ENCODE measurements at places on chromosomes 12 and 14.

GRCh38 chr14:59481871-59482540, 2.2 kb downstream of the L3HYPDH start:
- DNase-seq: no peak

DNA sequence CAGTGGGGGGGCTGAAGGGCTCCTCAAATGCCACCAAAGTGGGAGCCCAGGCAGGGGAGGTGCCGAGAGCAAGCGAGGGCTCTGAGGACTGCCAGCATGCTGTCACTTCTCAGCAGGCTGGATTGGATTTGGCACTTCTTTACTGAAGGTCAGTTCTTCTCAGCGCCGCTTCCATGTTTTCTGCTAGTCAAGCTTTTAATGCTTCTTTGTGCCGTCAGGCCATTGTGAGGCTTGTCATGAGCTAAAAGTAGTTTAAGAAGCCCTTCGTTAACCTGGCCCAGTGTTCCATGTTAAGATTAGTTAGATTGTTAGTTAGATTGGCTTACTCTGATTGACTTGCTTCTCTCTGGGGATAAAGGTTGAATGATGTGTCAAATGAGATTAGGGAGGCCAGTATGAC, 13.4 kb downstream of the GABARAPL1 start:
- no peak for DNase-seq

DNA sequence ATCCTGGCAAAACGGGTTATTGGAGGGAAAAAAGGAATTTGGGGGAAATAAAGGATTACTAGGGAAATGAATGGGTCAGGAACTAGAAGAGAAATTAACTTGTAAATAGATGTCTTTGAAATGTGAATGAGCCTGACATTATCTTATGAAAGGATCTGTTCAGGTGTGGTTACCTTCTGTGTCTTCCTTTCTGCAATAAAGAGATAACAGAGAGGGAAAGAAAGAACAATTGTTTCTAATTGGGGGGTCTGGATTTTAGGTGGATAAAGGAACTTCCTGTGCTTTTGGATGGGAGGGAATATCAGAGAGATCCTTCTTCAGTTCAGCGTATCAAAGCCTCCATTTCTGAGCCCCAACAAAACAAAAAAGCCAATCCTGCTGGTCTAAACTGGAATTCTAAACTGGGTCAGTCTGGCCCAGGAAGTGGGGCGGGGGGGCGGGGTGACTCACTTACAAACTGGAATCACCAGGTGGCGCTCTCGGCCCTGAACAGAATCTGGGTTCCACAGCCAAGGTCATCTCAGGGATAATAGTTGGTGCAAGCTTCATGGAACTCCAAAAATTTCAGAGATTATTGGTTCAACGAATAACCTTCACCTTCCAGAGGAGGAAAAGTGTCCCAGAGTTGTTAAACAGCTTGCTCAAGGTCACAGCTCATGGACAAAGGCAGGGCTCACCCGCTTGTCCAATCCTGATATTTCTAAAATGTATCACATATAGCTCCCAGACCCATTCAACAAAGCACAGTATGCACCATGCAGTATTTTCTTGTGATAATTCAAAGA, 15.2 kb upstream of the PEBP1 start:
- DNase-seq: peak; percentile 60

GRCh38 chr14:52850451-52850909, 59.1 kb upstream of the GNPNAT1 start:
- no peak for DNase-seq

DNA sequence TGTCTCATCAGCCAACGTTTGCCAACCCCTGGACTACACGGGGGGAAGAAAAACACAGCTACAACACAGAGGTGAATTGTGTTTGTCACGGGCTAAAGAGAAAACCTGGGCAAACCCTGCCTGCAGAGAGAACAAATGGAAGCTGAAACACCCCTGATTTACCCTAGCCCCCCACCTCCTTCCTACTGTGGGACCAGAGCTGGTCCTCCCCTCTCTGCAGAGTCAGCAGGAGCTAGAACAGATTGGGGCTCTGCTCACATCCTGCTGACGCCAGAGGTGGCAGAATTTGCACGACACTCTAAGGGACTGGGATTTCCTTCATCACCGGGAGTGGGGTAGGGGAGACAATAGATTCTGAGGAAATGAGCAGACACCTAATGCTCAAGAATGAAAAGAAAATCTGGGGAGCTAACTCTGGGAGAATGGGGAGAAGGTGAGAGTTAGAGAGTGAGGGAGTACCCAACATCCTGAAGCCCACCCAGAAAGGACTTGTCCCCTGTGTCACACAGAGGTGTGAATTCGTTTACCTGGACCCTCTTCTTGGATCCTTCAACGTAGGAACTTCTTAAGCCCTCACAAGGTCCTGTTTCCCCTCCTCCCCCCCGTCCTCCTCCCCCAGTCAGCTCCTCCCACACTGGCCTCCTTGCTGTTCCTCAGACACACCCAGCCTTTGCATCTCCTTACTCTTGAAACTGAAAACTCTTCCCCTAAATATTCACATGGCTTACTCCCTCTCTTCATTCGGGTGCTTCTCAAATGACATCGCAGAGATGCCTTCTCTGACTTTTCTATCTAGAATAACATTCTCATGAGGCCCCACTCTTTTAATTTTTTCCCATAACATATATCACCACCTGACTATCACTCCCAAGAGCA, 26.2 kb upstream of the CDKN3 start:
- no peak for DNase-seq

- DNase-seq: no peak
Measured at GRCh38 chr12:68042212-68042699, 53.0 kb downstream of the IFNG-AS1 start.

DNA sequence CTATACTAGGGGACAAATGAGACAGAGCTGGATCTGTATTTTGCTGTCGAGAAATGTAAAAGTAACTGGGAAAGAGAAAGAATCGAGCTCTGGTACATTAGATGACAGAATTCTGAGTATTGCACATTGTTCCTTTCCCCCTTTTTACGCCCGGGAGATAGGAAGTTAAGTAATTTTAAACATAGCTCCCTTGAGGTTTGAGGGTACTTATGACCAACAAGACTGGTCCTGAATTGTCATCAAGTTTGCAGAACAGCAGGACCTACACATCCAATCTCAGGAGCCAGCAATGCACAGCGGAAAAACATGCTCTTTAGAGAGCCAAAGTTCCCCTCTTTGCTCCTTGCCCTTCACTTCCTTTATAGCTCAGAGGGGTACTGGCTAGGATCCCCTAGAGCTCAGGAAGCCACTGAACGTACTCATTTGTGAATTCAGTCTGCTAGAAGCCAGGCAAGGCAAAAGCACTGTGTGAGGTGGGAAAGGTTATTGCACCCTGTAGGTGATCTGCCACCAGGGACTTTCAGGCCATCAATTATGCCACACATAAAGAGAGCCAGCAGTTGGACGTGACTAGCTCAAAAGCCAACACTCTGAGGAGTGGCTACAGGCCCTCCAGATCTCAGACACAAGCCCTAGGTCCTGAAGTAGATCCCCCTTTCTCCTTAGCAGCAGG, 333.8 kb downstream of the KCNH5 start:
- DNase-seq: no peak

DNA sequence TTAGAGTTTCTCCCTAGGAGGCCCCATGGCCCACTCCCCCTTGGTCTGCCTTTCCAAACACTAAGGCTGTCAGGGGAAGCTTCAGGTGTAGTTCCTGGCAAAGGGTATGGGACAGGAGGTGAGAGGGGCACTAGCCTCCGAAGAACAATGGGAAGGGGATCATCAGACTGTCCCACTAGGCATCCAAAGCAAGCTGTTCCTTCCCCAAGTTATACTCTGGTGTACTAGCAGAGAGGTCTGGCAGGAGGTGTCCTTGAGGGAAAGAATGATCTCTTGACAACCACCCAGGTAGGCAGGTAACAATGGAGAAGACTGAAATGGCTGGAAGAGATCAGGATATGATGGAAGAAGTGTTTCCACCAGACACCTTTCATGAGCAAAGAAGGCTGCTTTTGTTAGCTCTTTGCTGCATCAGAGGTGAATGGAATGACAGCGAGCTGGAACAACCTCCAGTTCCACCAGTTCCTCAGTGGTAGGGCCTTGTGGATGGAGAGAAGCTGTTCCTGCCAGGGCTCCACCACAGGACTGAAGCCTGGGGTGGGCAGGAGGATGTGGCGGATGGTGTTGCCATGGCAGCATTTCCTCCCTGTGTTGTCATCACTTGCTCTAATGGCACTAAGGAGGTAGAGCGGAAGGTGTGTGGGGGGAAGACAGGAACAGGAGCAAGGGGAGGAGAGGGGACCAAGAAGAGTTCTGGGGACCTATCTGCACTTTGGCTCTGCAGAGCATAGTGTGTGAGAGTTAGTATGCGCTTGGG, 2.3 kb upstream of the AGAP2 start:
- DNase-seq: no peak
